Effector memory CD4-positive, alpha-beta T cell (primary cell): ENCODE measurements at places on chromosomes 7 and 10.

DNA sequence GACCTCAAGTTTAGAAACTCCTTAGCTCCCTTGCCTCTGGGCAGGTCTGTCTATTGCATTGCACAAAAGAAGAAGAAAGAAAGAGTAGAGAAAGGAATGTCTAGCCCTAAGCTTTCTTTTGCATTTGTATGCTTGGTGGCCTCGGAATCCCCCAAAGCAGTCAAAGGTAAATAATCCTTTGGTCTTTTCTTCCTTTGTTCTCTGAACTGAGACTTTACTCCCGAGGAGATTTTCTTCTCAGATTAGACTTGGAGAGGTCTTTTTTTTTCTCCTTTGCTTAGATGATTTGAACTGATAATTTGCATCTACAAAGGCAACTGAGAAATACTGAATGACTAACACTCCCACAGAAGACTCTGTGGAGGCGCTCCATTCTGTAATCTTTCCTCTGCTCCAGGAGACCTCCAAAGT lies 93.2 kb downstream of the AKR1D1 start:
- DNase-seq, result no peak

GRCh38 chr7:129835569-129835968 lies 117.2 kb downstream of the UBE2H start:
- DNase-seq, result no peak

- peak; percentile 13 for DNase-seq
Measured at GRCh38 chr7:107856806-107857540, 34.0 kb upstream of the DLD start.

DNA sequence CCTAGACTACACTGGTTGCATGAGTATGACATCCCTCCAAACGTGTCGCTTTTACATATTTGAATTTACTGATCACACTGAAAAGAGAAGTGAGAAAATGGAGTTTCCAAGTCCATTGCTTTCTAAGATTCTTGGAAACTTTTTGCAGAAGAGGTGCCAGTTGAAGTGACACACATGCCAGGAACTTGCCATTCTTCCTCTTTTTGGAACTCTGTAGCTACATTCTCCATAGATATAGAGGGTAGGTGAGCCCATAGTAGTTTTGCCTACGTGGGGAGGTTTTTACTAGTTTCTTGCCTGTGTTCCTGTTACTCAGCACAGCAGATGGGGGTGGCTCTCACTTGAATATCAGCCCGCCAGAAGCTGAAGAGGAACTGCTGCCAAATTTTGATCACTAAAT lies 286.6 kb upstream of the NRP1 start:
- DNase-seq, result no peak

DNA sequence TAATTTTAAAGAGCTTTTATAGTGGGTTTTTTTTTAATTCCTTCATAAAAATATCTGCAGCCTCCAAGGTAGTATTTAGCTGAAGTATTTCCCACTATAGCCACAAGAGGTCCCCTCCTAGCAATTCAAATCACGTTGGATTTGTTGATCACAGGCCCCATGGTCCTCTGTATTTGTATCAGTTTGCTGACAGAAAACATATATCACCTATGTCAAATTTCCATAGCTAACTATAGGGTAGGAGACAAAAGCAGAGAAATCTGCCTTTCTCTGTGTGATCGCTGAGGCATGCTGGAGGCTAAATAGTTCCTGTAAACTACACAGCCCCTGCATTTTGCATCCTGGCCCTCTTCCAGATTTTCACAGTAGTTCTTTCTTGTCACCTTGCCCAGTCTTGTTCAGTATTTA lies 1.7 kb upstream of the CTNNA3 start:
- DNase-seq, result peak; percentile 3

DNA sequence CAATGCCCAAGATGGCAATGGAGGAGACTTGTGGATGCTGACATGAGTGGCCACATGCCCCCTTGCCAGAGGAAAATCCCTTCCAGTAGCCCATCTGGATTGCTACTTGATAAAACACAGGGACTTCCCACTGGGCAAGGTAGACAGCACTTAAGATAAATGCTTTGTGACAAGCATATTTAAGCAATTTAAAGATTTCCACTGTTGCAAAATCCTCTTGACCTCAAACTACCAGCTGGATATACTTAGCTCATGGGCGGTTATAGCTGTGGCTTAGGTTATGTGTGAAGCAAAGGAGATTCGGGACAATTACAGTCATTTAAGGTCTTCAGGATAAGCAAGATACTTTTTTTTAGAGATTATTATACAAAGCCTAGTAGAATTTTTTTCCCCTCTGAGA lies 238.1 kb downstream of the BMPER start:
- DNase-seq, result no peak

GRCh38 chr7:82179311-82179710 lies 264.3 kb downstream of the CACNA2D1 start:
- DNase-seq, result no peak

- no peak for DNase-seq
Measured at GRCh38 chr7:124773339-124773738, 7.7 kb upstream of the GPR37 start.

DNA sequence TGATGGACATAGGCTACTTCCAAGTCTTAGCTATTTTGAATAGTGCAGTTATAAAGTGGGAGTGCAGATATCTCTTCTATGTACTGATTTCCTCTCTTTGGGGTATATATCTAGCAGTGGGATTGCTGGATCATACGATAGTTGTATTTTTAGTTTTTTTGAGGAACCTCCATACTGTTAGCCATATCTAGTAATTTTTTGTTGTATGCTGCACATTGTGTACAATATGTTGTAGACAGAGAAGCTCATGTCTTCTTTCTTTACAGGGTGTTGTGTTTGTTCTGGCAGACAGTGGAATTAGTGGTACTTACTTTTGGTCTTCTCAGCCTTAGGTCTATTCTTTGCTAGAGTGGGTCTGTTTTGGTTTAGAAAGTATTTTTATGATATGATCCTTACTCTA lies 13.7 kb upstream of the DIP2C start:
- DNase-seq, result no peak

GRCh38 chr10:73501651-73502050 lies 5.8 kb upstream of the PPP3CB start:
- DNase-seq, result no peak

- no peak for DNase-seq
Measured at GRCh38 chr10:133201151-133201947, 28.7 kb upstream of the UTF1 start.

DNA sequence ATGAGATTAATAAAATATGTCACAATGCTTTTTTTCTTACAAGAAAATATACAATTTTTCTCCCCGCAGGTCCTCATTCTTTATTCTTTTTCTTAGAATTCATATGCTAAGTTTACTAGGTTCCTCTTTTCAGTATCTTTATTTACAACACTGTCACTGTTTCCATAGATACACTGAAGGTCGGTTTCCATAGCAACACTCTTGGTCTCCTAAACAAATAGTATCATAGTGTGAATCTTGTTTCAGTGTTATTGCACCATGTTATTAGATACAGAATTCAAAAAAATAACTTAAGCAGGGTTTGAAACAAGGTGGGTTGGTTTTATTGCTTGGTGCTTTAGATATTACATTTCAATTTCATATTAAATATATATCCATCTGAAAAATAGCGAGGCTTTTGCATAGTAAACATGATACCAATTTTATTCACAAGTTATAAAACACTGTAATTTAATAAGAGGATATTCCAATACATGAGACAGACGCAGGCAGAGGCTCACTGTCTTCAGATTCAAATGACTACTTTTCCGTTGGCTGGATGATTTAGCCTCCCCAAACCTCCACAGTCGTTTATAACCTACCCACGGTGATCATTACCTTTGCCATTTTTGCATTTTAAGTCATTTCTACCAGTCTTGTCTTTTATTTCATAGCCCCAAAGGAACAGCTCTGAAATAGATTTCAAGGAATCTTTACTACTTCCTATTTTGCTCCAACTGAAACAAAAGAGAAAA lies 88.9 kb upstream of the KLF6 start:
- no peak for DNase-seq

- DNase-seq, result no peak
Measured at GRCh38 chr7:139991269-139991666, 71.5 kb downstream of the PARP12 start.

GRCh38 chr10:2202401-2202800 lies 465.1 kb upstream of the ADARB2 start:
- DNase-seq, result no peak

- no peak for DNase-seq
Measured at GRCh38 chr10:60818134-60818770, 40.0 kb downstream of the CDK1 start.

GRCh38 chr10:53886325-53887300 lies 914.4 kb downstream of the PCDH15 start:
- DNase-seq, result no peak

- no peak for DNase-seq
Measured at GRCh38 chr7:158367634-158367982, 220.0 kb downstream of the PTPRN2 start.

DNA sequence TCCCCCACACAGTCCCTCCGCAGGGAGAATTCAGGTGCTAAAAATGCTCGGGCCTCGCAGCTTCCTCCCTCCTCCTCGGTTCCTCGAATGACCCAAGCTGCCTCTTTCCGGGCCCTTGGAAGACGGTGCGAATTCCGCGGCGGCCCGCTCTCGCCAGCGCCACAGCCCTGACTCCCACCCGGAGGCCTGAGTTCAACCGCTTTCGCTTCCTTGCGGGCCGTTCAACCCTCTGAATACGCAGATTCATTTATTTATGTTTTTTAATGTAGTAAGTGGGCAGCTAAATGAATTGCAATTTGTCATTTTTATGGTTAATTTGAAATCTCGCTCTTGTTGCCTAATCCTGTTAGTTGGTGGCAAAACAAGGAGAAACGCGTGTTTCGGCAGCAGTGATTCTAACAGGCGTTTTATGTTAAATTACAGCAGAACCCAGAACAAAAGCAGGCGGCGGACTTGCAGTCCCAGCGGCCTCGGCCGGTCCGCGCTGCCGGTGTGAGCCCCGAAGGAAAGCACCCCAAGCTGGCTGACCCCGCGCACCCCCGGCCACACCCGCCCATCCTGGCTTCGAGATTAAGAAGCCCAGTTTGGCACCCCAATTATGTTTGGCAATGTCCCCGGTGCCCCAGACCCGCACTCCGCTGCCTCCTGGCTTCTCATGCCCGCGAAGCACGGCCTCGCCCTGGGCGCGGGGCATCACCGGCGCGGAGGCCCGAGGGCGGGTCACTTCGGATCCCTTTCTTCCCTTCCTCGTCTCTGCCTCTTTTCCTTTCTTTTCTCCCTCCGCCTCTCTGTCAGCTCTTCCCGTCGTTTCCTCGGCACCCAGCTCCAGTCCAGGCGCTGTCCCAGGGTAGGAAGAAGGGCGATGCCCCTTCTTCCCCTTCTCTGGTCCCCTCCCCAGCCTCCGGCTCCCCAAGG lies 75.9 kb downstream of the INSIG1 start:
- no peak for DNase-seq

- DNase-seq, result no peak
Measured at GRCh38 chr7:159149488-159149887, 4.8 kb upstream of the VIPR2 start.

GRCh38 chr10:50260791-50261281 lies 9.5 kb upstream of the ASAH2 start:
- DNase-seq, result no peak

GRCh38 chr7:12727455-12728191 lies 40.2 kb downstream of the ARL4A start:
- no peak for DNase-seq

- DNase-seq, result no peak
Measured at GRCh38 chr7:39733881-39734632, 110.7 kb downstream of the RALA start.

DNA sequence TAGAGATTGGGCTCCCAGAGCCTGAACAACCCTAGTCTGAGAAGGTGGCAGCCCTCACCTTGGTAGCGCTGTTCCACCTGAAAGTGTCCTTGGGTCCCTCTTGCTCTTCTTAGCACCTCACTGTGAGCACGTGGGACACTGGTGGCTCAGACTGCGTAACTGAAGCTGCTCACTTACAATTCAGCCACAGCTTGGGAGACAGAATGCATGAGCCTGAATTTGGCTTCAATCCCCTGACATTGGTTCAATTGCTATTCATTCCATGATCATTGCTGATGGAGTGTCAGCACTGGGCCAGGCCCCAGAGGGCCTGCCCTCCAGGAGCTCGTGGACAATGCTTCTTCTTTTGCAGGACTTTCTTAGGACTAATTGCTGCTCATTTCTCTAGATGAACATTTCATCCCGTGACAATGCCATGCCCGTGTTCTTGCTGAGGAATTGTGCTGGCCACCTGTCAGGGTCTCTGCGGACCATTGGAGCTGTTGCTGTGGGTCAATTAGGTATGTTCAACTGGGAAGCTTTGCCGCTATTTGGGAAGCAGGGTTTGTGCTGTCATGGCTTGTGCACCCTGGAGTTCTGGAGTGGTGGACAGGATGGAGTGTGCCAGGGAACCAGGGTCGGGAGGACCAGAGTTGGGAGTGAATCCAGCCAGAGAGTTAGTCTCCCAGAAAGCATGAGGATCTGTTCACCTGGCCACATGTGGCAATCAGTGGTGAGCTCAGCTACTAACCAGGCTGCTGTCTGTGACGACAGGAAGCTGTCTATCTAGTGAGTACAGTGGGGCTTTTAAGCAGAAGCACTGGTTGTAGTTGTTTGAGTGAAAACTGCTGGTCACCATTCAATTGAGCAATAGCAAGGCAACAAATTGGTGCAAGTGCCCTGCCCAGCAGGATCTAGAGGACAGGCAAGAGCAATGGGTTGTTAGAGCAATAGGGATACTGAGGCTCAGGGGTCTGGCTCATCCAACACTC lies 105.1 kb downstream of the WDFY4 start:
- DNase-seq, result no peak

DNA sequence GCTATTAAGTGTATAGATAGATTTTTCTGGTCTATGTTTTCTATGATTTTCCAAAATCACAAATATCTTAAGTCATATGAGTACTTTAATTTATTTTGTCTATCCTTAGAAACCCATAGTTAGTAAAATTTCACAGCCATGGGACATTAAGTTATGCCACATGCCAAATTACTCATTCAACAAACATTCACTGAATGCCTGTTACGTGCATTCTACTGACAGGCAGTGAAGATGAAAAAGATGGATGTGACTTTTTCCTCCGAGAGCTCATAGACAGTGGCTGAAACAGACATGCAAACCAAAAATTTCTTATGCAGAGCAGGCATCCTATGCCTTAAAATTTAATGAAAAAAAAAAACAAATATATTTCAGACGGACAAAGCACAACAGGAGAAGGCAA lies 84.9 kb downstream of the CHRM2 start:
- no peak for DNase-seq

DNA sequence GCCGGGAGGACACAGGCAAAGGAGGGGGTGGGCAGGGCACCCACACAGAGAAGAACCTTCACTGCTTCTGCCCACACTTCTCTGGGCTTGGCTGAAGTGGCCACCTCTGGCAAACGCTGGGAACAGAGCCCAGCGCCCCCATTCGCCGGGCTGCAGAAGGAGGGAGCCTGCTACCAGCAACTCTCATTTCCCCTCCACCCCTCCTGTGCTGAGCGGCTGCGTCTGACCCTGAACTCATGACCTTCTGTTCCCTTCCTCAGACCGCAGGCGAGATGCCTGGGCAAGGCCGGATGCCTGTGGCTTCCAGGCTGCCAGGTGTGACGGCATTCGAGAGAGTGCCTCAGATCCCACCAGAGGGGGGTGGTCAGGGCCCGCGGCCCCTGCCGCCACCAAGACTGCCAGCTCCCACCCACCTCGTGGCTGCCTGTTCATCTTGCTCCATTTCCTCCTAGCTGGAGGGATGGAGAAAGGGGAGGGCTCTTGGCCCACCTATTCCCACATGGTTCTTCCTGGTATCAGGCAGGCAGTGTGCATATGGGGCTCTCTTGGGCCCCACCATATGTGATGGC lies 19.8 kb downstream of the DNAJB12 start:
- DNase-seq, result peak; percentile 81
